ENCODE measurements at places on chromosomes 13 and 19.

GRCh38 chr19:40981591-40981990 is 9.5 kb upstream of the CYP2B6 start:
- no peak for DNase-seq

GRCh38 chr13:111092685-111093084 is 22.4 kb upstream of the ARHGEF7 start:
- no peak for DNase-seq

GRCh38 chr19:14661372-14661924 is 13.2 kb downstream of the ADGRE3 start:
- no peak for DNase-seq

DNA sequence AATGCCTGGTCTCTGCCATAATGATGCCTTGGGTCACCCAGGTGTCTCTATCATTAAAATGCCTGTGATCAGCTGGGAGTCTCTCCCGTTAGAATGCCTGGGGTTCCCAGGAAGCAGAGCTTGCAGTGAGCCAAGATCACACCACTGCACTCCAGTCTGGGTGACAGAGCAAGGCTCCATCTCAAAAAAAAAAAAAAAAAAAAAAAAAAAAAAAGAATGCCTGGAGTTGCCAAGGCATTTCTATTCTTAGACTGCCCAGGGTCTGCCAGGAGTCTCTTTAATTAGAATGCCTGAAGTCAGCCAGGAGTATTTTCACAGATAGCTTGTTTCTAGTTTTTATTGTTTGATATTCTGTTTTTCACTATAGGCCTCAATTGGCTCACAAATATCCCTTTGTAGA is 1552.5 kb downstream of the UQCRFS1 start:
- no peak for DNase-seq

DNA sequence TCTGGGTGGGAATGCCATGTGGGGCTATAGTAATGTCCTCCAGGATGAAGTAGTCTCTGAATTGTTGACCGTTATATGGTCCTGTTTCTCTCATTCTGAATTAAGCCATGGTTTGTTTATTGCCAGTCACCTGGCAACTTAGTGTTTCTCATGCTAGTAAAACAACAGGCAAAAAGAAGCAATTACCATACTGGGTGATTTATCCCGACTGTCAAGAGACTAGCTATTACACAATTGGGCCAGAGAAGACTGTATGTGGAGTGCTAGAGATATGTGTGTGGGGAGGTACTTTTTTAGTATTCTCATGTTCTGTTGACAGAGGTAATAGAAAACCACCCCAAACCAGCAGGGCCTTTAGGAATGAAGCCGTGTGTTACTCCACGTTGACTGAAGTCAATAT is 258.2 kb downstream of the TDRD3 start:
- no peak for DNase-seq

Measured in EH (cell line).